ENCODE measurements at places on chromosomes 2 and 18. TPM values are rescaled to one million over a fixed set of nuclear protein-coding genes. Genes with fewer than 3 reads are reported as not detected.

Gene KCNK3
- 14.5 TPM for total RNA-seq

Gene ATP6V1B1
- total RNA-seq = 2.6 TPM

Gene DCDC2C
- total RNA-seq = not detected

Gene AFG3L2
- 29.0 TPM for total RNA-seq
